Lung (tissue), 17 donors: ENCODE measurements at places on chromosomes 2 and 18. TPM values are rescaled to one million over a fixed set of nuclear protein-coding genes. Genes with fewer than 3 reads are reported as not detected.

CDK5R2 gene
- not detected for total RNA-seq

GRCh38 chr2:103437161-103437560, 675.3 kb downstream of the TMEM182 start:
- H3K4me1 ChIP-seq, result no peaks in the 10 kb centered on the region
- H3K27ac ChIP-seq, result no peak overlapping the region
- H3K27me3 ChIP-seq, result no peaks in the 10 kb centered on the region

DNA sequence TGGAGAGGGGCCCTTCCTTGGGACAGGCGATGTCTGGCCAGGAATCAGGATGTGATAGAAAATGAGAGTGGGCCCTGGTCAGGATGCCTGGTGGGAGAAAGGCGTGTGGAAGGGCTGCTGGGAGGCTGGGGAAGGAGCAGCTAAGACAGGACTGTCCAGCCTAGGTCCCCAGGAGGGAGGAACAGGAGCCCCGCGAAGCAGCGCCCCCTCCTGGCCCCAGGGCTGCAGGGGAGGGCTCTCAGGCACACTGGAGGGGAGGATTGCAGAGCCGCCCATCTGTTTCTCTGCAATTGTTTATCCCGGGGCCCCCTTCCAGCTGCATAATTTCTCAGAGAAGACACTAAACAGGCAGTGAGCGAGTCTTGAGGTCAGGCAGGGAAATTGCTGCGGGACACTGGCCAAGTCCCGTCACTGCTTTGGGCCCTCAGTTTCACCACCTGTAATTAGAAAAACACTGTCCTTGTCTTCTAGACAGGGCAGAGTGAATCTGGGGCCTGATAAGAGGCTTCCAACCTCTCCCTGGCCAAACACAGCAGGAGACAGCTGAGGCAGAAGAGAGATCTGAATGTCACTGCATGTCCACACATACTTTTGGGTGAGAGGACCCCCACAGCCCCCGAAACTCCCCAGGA, 3.9 kb upstream of the NPPC start:
- DNase-seq, result peak; percentile 29
- no peak overlapping the region for H3K4me3 ChIP-seq
- peaks cover 21% of the 10 kb centered on the region for H3K27me3 ChIP-seq
- H3K27ac ChIP-seq, result no peak overlapping the region
- no peaks in the 10 kb centered on the region for H3K36me3 ChIP-seq

GRCh38 chr18:76378526-76379215, 116.4 kb downstream of the ZNF516 start:
- H3K27me3 ChIP-seq, result no peaks in the 10 kb centered on the region
- no peaks in the 10 kb centered on the region for H3K4me1 ChIP-seq
- no peak overlapping the region for H3K27ac ChIP-seq
- no peak for DNase-seq
- H3K4me3 ChIP-seq, result no peak overlapping the region

- DNase-seq, result no peak
- no peak overlapping the region for H3K27ac ChIP-seq
- no peaks in the 10 kb centered on the region for H3K27me3 ChIP-seq
- peaks cover 17% of the 10 kb centered on the region for H3K4me1 ChIP-seq
- H3K4me3 ChIP-seq, result no peak overlapping the region
Measured at GRCh38 chr18:77133835-77134496, 1.4 kb upstream of the MBP start.

BOK gene
- 44.3 TPM for total RNA-seq

GALNT5 gene
- total RNA-seq, result 35.9 TPM

IL18R1 gene
- 35.5 TPM for total RNA-seq

- H3K36me3 ChIP-seq, result peaks cover 3% of the 10 kb centered on the region
- H3K4me1 ChIP-seq, result peaks cover 19% of the 10 kb centered on the region
- no peak overlapping the region for H3K4me3 ChIP-seq
- no peak overlapping the region for H3K27ac ChIP-seq
- H3K27me3 ChIP-seq, result no peaks in the 10 kb centered on the region
Measured at GRCh38 chr2:127098711-127099110, 8.2 kb downstream of the BIN1 start.

MROH2A gene
- total RNA-seq, result not detected

TMEM163 gene
- total RNA-seq, result 5.8 TPM
